ENCODE measurements at places on chromosomes 12 and 14.

GRCh38 chr12:100221523-100221922 lies 20.9 kb downstream of the ACTR6 start:
- DNase-seq: no peak

- DNase-seq: no peak
These were observed 35.0 kb upstream of the FUT8 start for GRCh38 chr14:65377576-65377975.

DNA sequence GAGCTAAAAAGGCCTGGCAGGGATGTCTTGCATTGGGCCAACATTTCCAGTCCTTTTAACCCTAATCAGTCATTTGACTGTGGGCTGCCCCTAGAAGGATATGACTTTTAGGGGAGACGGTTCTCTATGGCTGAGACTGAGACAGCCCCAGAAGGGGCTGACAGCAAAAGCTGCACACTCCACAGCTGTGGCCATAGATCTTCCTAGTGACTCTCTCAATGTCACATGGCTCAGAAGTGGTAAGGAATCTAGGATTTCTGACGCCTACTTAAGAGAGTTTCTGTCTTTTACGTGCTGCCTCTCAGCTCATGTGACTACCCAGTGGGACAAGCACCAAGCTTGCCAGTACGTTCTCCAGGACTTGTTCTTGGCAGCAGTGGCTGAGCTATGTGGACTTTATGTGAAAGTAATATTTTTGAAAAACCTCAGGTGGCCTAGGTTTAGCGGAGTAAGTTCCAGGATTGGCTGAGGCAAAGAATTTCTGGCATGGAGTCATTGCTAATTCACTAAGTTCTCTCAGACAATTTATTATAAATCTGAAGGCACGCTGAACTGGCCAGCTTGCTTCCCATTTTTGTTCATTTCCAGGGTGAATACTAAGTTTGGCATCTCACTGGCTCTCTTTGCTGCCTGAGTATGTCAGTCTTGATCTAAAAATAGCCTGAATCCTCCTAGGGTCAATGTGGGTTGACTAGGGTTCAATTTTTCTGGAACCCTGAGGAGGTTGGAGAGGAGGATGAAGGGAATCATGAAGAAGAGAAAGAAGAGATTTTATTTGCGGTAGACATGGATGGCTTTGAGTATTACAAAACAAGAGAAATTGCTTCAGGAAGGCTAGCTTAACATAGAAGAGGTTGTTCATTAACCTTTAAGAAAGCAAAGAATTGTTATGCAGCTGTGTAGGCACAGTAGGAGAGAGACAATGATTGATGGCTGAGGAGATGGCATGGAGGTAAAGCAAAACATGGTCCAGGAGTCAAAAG lies 271.8 kb downstream of the AEBP2 start:
- no peak for DNase-seq

DNA sequence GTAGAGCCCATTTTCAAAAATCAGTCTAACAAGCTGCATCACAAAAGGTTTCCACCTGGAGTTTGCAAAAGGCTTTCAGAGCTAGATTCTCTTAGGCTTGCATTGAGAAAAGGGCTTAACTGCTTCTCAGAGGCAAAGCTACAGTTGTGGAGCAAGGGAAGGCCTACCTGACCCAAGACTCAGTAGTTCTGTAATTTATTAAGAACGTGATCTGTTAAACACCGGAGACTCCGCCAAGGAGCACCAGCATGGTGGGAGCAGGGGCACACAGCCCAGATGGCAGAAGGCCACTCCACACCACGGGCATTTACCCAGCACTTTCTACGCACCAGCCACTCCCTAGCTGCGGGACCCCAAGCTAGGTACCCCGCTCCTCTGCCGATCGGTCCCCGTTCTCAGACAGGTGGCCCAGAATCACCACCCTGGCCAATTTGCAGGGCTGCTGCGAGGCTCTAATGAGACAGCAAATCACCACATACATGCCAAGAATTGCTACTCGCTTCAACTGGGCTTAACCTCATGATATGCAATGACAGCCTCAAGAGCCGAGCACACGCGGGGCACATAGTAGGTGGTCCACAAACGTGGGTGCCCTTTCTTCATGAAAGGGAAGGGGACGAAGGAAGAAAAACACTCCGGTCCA lies 1.5 kb downstream of the ITPK1 start:
- no peak for DNase-seq

GRCh38 chr14:64185184-64185583 lies 109.0 kb downstream of the ESR2 start:
- no peak for DNase-seq

All from stimulated activated CD4-positive, alpha-beta T cell treated with anti-CD3 and anti-CD28 coated beads, Interleukin-4, amount 100 ng/mL, for 4 hours (primary cell).